ENCODE measurements at places on chromosomes 2 and 18. TPM values are rescaled to one million over a fixed set of nuclear protein-coding genes. Genes with fewer than 3 reads are reported as not detected.

DNA sequence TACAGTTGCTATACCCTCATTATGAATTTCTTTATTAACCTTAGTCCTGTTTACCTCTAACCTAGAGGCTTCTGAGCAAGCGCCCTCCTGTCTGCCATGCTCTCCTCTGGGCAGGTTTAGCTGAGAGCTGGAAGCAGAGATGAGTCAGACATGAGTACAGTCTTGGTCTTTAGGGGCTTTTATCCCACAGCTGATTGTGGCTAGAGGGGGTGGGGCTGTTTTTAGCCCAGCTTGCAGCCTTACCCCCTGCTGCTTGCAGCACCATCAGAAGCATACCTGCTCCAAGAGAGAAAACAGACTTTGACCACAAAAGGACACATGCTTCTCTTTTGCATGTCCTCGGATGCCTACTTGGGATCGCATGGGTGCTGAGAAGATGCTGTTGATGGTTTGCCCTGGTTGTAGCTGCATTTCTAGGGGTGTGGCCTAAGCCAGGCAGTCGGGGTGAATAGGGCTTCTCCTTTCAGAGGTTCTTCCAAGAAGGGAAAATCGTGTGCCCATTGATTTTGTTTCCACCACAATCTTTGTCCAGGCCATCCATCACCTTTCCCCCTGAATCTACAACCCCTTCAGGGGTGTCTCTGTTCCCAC is 115.0 kb upstream of the LGALSL start:
- no peaks in the 10 kb centered on the region for H3K4me1 ChIP-seq
- H3K4me3 ChIP-seq, result no peak overlapping the region
- no peak overlapping the region for H3K27ac ChIP-seq
- DNase-seq, result no peak
- peaks cover 17% of the 10 kb centered on the region for H3K27me3 ChIP-seq

DNA sequence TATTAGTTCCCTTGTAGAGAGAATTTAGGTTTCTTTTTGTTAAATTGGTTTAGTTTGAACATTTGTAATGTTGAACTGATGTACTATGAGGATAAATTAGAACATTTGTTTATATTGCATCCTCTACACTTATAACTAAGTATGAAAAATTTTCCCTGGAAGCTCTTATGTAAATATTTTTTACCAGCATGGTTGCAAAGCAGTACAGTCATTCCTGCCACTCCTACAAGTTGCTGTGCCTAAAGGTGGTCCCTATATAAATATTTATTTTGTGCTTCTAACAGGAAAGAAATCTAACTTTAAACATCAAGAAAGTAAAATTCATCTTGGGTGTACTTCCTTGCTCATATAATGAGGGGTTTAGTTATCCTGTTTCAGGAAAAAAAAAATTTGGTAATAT is 14.2 kb downstream of the TWSG1 start:
- H3K27me3 ChIP-seq, result no peaks in the 10 kb centered on the region
- H3K4me1 ChIP-seq, result peaks cover 15% of the 10 kb centered on the region
- H3K27ac ChIP-seq, result no peak overlapping the region

GRCh38 chr2:40286721-40287120 is 165.2 kb downstream of the SLC8A1 start:
- DNase-seq, result no peak
- no peaks in the 10 kb centered on the region for H3K4me1 ChIP-seq
- no peak overlapping the region for H3K4me3 ChIP-seq
- H3K27me3 ChIP-seq, result no peaks in the 10 kb centered on the region
- no peaks in the 10 kb centered on the region for H3K36me3 ChIP-seq

Gene XIRP2
- polyA plus RNA-seq, result 0.05 TPM

GRCh38 chr2:42872721-42873120 is 80.3 kb upstream of the HAAO start:
- H3K27ac ChIP-seq, result no peak overlapping the region
- H3K4me1 ChIP-seq, result 0 out of 2 replicates have a peak, but pooled peaks cover 6% of the 10 kb centered on the region
- 0 out of 3 replicates have a peak, but pooled peaks cover 4% of the 10 kb centered on the region for H3K27me3 ChIP-seq
- DNase-seq, result no peak

Gene C18orf32
- 15.9 TPM for polyA plus RNA-seq

GRCh38 chr2:10078704-10079265 is 1.4 kb downstream of the CYS1 start:
- 0 out of 2 replicates have a peak overlapping the region, but pooled peaks have one; percentile 59 for H3K4me3 ChIP-seq
- no peak overlapping the region for H3K27ac ChIP-seq
- DNase-seq, result no peak

Gene GPR45
- polyA plus RNA-seq, result not detected

DNA sequence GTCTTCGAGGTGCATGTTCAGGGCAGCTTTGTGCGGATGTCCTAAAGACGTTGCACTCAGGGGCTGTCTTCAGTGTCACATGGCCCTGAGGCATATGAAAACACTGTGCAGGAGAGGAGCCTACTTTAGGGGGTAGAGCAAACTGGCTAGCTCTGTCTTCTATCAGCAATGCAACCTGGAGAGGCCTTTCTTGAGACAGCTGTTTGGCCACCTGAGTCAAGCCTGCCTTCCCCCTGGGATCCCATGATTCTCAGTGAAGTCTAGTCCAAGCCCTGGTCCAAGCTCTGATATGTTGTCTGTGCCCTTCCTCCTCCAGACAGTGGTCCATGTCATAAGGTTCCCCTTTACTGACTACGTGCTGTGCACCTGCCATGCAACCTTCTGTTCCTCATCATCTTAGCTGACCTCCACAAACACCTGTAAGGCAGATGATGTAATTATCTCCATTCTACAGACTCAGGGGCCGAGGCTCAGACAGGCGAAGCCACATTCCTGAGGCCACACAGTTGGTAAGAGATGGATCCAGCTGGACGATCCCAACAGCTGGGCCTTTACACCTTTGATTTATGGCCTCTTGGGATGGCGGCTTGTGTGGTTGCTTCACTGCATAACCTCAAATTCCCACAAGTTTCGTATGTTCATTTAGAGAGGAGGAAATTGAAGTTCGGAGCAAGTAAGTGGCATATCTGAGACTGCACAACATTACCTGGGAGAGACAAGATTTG is 109.9 kb downstream of the COPS8 start:
- DNase-seq, result no peak

DNA sequence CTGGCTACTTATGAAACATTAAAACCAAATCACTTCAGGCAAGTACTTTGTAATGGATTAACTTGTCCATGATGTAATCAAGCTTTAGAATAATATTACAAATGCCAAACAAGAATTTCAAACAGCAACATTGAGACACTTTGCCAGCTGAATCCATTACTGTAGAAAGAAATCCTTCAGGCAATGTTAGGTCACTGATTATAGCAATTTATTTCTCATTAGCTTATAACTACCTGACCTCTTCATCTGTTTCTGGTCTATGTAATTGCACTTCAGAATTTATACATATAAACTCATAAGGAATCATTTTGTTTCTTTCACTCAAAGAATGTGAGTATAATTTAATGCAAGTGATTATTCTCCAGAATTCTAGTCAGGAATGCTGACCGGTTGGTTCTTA is 692.6 kb upstream of the TMEFF2 start:
- no peaks in the 10 kb centered on the region for H3K36me3 ChIP-seq
- no peak overlapping the region for H3K4me3 ChIP-seq
- no peak overlapping the region for H3K27ac ChIP-seq
- DNase-seq, result no peak
- H3K27me3 ChIP-seq, result no peaks in the 10 kb centered on the region

Gene CHRNG
- not detected for polyA plus RNA-seq

- no peaks in the 10 kb centered on the region for H3K27me3 ChIP-seq
- H3K4me1 ChIP-seq, result no peaks in the 10 kb centered on the region
- no peaks in the 10 kb centered on the region for H3K36me3 ChIP-seq
- H3K27ac ChIP-seq, result no peak overlapping the region
- H3K4me3 ChIP-seq, result no peak overlapping the region
These were observed 481.9 kb downstream of the TMX3 start for GRCh38 chr18:68233018-68233417.

- H3K4me3 ChIP-seq, result no peak overlapping the region
- H3K27me3 ChIP-seq, result no peaks in the 10 kb centered on the region
- no peaks in the 10 kb centered on the region for H3K36me3 ChIP-seq
- DNase-seq, result no peak
- H3K4me1 ChIP-seq, result no peaks in the 10 kb centered on the region
These were observed 16.0 kb upstream of the LINC00305 start for GRCh38 chr18:64164883-64165282.

DNA sequence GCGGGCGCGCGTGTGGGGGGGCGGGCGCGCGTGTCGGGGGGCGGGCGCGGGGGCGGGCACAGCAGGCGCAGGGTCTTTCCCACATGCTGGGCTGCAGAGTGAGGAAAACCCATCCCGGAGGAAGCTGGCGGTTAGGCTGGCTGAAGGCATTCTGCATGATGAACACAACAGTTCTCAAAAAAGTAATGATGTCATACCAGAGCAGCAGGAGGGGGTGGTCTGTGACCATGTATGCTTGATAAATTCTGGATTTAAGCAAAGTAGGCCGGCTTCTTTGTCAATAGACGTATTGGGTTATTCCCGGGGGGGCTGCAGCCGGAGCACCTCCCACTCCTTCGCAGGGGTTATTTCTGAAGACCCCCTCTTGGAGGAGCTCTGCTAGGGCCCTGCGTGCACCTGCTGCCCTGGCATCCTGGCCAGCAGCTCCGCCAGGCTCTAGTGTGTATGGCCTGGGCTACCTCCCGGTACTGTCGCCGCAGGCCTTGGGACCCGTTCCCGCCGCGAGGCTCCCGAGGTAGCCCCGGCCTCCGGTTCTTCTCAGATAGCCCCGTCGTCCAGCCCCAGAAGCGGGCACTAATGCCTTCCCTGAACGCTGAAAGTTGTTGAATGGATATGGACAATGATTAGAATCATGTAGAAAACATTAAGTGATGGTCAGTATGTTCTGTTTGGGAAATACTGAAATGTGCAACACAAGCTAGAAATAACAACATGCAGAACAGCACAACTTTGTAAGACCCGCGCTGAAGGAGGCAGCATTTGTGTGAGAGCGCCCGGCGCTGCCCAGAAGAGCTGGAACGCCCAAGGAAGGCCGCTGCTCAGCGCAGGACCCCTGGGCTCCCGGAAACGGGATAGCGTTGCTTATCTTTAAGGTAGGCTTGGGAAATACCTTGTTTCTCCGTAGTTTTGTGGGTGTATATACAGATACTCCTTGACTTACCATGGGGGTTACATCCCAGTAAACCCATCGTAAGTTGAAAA is 101.4 kb upstream of the RAB6C start:
- no peaks in the 10 kb centered on the region for H3K4me1 ChIP-seq
- H3K27me3 ChIP-seq, result peaks cover 2% of the 10 kb centered on the region
- no peak for DNase-seq

Gene PKP4
- 90.5 TPM for polyA plus RNA-seq

DNA sequence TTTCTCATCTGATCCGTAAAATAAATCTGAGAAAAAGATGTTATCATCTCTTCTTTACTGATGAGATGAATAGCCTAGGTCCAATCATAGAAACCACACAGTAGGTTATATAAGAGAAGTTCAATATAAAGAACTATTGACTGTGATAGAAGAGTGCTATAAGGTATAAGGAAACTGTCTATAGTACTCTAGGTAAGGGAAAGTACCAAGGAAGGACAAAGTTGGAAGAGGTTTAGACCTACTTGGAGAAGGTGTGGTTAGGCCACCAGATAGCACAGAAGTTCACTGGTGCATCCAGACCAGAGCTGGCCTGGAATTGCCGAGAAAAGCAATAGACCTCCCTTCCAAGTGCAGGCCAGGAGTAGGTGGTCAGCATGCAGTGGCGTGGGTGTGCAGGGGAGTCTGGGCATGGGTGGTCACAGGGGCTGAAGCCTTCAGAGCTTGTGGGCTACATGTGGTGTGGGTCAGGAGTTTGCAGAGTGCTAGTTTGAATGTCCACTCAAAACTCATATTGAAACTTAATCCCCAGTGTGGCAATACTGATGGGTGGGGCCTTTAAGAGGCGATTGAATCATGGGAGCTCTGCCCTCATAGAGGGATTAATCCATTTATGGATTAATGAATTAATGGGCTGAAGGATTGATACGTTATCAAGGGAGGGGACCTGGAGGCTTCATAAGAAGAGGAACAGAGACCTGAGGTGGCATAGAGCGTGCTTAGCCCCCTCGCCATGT is 86.3 kb downstream of the ALPK2 start:
- H3K4me1 ChIP-seq, result peaks cover 92% of the 10 kb centered on the region
- H3K27ac ChIP-seq, result no peak overlapping the region
- no peak for DNase-seq

Gene DOK1
- polyA plus RNA-seq, result 0.84 TPM

DNA sequence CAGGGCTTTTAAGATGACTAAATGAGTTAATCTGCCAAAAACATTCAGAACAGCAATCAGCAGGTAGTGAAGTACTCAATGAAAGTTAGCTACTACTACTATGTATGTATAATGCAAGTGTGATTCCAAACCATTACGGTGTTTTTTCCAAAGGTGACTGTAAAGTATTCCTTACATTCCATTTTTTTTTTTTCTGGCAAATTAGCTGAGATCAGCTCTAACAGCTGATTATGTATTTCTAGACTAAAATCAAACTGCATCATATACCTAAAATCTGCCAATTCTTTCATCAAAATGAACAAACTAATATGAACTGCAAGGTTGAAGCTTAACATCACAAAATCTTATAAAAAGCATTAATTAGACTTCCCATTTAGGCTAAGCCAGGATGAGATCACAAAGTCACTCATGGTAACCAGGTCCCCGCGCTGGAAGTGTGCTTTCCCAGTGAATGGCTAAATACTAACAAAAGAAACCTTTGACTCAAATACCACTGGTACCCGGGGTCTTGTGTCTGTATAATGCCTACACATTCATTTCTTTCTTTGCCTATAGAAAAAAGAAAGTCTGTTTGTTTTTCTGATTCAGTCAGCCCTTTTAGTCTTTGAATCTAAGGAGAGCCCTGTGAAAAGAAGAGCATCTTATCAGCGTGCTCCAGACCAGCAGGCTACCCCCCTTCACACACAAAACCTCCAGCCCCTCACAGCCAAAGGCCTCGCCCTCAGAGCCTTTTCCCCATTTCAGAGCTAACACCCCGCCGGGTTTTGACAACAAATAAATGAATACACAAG is 88.3 kb downstream of the RBMS1 start:
- H3K4me1 ChIP-seq, result peaks cover 41% of the 10 kb centered on the region
- DNase-seq, result no peak
- H3K27ac ChIP-seq, result no peak overlapping the region
- no peak overlapping the region for H3K4me3 ChIP-seq
- H3K36me3 ChIP-seq, result no peaks in the 10 kb centered on the region
- H3K27me3 ChIP-seq, result no peaks in the 10 kb centered on the region

DNA sequence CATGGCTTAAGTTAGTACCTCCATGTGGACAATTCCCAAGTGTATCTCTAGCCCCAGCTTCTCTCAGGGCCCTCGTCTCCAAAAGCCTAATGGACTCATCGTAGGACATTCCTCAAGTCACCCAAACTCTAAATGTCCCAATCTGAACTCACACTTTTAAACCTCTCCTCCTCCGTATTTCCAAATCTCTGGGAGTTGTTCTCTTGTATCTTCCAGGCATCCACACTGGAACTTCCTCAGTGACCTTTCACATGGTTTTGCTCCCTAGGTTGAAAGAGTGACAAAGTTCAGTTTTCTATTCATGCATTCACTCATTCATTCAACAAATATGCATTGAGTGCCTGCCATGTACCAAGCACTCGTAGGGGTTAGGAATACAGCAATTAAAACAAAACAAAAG is 220.2 kb downstream of the ALPK2 start:
- no peak overlapping the region for H3K4me3 ChIP-seq
- peak overlapping the region; percentile 98 for H3K27ac ChIP-seq
- DNase-seq, result peak; percentile 46

All from HepG2 (cell line).